ENCODE measurements at places on chromosomes 1 and 21.

DNA sequence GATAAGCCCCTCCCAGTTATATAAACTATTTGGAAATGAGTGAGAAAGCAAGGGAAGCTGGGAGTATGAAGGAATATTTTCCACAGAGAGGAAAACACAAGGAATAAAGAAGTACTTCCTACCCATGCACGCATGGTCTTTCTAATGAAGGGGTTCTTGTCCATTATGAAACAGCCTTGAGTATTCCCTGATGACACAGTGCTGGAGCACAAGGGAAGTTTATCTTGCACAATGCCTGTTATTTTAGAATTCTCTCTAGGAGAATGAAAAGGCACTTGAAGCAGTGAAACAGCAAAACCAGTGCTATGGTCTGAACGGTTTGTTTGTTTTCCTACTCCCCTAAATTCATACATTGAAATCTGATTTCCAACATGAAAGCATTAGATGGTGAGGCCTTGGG is 38.6 kb upstream of the ADAMTS1 start:
- H3K4me3 ChIP-seq, result no peak overlapping the region
- no peaks in the 10 kb centered on the region for H3K36me3 ChIP-seq
- no peaks in the 10 kb centered on the region for H3K4me1 ChIP-seq
- H3K27me3 ChIP-seq, result peaks cover 5% of the 10 kb centered on the region
- no peak for DNase-seq

DNA sequence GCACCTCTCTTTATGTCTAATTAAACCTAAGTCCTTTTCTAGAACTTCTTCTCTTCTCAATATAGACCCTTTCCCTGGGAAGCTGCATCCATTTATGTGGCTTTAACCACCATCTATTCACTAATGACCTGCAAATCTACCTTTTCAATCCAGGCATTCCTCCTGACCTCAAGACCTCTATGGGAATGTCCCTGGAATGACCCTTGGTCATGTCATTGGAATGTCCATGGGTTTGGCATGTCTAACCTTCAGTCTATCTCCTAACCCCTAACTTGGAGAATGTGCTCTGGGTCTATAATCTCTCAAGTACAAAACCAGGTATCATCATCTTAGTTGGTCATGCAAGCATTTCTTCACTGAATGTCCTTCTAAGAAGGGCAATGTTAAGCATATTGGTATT is 196.1 kb downstream of the KCNH1 start:
- no peaks in the 10 kb centered on the region for H3K36me3 ChIP-seq
- peaks cover 3% of the 10 kb centered on the region for H3K4me1 ChIP-seq
- no peak overlapping the region for H3K27ac ChIP-seq

DNA sequence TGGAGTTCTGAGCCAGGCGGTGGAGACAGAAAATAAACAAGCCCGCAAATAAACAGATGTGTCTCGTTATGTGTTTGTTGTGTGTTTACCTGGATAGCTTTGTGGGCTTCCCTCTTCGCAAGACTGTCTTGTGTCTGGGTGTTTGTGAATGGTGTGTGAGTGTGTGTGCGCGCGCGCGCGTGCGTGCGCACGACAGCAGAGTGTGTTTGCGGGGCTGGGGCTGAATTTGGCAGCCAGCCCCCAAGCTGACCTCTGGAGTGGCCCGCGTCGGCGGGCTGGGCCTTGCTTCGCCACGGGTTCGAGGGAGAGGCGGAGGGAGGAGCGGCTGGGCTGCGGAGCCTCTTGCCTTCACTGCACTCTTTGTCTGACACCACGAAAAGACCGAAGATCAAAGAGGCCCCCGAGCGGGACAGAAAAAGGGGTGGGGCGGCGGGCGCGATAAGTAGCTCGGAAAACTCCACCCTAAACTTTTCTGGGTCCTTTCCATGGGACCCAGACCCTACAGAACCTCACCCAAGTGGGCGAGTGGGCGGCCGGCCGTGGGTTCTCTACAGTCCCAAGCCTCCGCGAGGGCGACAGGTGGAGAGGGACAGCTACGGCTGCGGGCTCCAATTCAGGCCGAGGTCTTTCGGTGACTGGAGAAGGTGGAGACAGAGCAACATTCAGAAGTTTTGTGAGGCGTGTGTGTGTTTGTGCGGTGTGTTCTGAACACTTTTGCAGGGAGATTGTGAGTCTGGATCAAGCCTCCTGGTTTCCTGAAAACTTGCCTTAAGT is 14.5 kb downstream of the PAX7 start:
- peaks cover 26% of the 10 kb centered on the region for H3K27me3 ChIP-seq
- no peaks in the 10 kb centered on the region for H3K4me1 ChIP-seq
- no peaks in the 10 kb centered on the region for H3K36me3 ChIP-seq
- no peak overlapping the region for H3K4me3 ChIP-seq
- no peak overlapping the region for H3K27ac ChIP-seq

GRCh38 chr1:200369131-200369530 is 40.7 kb downstream of the ZNF281 start:
- DNase-seq, result no peak
- no peak overlapping the region for H3K4me3 ChIP-seq
- no peaks in the 10 kb centered on the region for H3K27me3 ChIP-seq
- H3K36me3 ChIP-seq, result peaks cover 42% of the 10 kb centered on the region
- H3K4me1 ChIP-seq, result no peaks in the 10 kb centered on the region

- no peaks in the 10 kb centered on the region for H3K4me1 ChIP-seq
- peak overlapping the region; percentile 48 for H3K27ac ChIP-seq
- peaks cover 4% of the 10 kb centered on the region for H3K27me3 ChIP-seq
These were observed 24.9 kb upstream of the BMP8A start for GRCh38 chr1:39466413-39467107.

DNA sequence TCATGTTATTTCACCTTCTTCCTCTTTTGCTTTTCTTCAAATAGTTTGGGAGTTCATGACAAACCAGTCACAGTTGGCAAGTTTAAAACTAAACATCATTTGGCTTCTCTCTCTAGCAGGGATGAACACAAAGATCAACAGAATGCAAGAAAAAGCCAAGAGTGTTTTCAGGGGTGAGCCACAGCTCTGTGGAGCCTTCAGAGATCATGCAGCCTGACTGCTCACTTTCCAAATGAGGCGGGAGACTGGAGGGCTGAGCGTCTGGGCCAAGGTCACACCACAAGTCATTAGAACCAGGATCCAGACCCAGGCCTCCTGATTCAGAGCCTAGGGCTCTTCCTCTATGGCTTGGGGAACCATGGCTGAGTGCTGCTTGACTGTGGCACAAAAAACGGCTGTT is 2.7 kb downstream of the DPT start:
- peaks cover 11% of the 10 kb centered on the region for H3K27me3 ChIP-seq
- no peak overlapping the region for H3K27ac ChIP-seq
- H3K36me3 ChIP-seq, result no peaks in the 10 kb centered on the region
- no peak for DNase-seq

- no peak overlapping the region for H3K27ac ChIP-seq
- no peak for DNase-seq
- no peaks in the 10 kb centered on the region for H3K4me1 ChIP-seq
These were observed 12.9 kb downstream of the RGS18 start for GRCh38 chr1:192171123-192171522.

DNA sequence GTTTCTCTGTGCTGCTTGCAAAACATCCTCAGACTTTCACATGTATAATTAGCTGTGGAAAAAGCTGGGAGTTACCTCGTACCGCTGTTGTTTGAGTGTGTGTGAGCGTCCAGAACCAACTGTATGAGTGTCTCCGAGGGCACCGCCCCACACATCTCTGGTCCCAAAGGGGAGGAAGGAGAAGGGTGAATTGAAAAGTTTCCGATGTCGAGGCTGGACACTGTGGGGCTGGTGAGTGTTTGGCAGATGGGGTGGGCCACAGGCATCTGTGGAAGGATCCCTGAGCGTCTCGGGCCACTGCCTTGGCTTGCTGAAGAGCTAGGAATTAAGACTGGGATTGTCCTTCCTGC is 1.2 kb downstream of the ATP2B4 start:
- H3K36me3 ChIP-seq, result peaks cover 14% of the 10 kb centered on the region
- no peak for DNase-seq

- H3K27ac ChIP-seq, result no peak within 1 kb of the TSS
- no peak for DNase-seq
- H3K4me1 ChIP-seq, result no peaks in the 10 kb centered on the region
- H3K36me3 ChIP-seq, result no peaks in the 10 kb centered on the region
These were observed at the start of gene CFHR4 for GRCh38 chr1:196887515-196888239. Gene CFHR4, plus strand, starts transcription at chr1:196888052. Its CDS starts 99 bp downstream, at chr1:196888151.

DNA sequence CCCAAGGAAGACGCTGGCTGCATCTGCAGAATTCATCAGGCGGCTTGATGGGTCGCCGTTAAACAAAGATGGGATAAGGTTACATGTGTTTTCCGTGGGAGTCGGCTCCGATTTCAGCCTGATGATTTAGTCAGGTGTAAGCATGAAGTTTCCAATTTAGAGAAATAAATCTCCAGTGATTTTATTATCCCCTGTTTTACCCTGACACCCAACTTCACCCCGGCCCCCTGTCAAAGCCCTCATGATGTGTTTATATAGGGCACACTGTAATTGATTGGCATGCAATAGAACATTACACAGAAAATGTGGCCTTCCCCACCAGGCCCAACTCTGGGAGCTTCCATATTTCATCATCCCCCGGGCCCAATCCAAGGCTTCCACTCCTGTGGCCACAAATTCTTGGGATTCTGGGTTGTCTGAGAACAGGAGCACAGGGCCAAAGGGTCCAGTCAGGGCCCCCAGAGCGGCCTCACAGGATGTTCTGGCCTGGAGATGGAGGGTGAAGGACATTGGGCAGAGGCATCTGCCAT is 72.5 kb downstream of the FOXD2 start:
- DNase-seq, result no peak
- peaks cover 5% of the 10 kb centered on the region for H3K4me1 ChIP-seq
- H3K4me3 ChIP-seq, result no peak overlapping the region
- no peak overlapping the region for H3K27ac ChIP-seq
- peaks cover 44% of the 10 kb centered on the region for H3K27me3 ChIP-seq
- no peaks in the 10 kb centered on the region for H3K36me3 ChIP-seq

- no peaks in the 10 kb centered on the region for H3K36me3 ChIP-seq
- DNase-seq, result no peak
- peaks cover 6% of the 10 kb centered on the region for H3K27me3 ChIP-seq
These were observed 49.5 kb upstream of the PKN2 start for GRCh38 chr1:88634538-88634937.

DNA sequence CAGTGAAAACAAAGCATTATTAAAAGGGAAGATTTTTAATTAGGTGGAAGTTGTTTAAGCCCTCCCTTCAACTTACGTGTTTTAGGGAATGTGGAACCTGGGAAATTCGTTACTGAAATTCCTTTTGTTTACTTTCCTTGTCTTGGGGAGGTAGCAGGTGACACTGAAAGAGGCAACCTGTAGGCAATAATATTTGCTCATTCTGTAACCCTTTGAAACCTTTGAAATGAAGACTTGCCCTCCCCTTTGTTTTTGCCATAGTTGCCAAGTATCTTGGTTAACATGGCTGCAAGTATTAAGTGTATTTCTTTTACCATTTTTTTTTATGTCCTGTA is 1.7 kb downstream of the MRPS6 start:
- peak overlapping the region; percentile 1 for H3K27ac ChIP-seq
- H3K4me1 ChIP-seq, result peaks cover 69% of the 10 kb centered on the region
- H3K27me3 ChIP-seq, result peaks cover 18% of the 10 kb centered on the region

Data from immature natural killer cell (primary cell).